Fibroblast of skin of left biceps (primary cell): ENCODE measurements at places on chromosomes 6 and 20.
A peak's percentile ranks its signal among the peaks of the same experiment; 100 is the strongest.

DNA sequence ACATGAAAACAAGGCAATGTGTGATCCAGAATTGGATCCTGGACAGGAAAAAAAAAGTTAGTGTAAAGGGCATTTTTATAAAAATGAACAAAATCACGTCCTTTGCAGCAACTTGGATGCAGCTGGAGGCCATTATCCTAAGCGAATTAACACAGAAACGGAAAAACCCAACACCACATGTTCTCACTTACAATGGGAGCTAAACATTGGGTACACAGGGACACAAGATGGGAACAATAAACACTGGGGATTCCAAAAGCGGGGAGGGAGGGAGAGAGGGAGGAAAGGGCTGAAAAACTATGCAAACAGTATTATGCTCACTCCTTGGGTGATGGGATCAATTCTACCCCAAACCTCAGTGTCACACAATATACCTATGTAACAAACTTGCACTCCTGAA, 91.4 kb upstream of the BTBD3 start:
- no peak for DNase-seq

DNA sequence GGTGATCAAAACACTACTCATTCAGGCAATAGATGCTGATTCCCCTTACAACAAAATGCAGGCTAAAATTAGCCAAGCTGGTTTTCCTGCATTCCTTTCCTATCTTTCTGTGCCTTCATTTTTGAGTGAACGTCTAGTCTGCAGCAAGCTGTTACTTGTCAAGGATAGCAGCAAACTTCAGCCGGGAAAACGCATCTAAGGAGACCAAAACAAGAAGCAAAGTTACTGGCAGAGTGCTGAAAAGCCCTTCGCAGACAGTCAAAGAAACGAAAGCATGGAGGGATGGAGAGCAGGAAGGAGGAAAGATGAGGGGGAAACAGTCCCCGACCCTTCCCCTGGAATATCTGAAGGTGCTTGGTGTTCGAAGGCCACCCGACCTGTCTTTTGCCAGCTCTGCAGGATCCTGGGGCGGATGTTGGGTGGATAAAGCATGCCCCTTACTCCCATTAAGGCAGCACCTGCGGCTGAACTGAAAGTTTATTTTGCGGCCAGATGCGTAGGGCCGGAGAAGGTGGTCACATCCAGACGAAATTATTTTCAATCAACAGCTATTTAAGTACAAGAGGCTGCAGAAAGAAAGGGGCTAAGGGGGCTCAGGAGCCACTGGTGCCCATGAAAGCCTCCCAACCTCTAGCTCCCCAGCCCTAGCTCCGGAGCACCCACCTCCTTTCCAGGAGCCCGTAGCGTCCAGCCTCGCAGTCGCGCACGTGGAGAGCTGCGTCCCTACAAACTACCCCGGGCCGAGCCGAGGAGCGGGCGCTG, 538 bp downstream of the FERMT1 start:
- no peak for DNase-seq

DNA sequence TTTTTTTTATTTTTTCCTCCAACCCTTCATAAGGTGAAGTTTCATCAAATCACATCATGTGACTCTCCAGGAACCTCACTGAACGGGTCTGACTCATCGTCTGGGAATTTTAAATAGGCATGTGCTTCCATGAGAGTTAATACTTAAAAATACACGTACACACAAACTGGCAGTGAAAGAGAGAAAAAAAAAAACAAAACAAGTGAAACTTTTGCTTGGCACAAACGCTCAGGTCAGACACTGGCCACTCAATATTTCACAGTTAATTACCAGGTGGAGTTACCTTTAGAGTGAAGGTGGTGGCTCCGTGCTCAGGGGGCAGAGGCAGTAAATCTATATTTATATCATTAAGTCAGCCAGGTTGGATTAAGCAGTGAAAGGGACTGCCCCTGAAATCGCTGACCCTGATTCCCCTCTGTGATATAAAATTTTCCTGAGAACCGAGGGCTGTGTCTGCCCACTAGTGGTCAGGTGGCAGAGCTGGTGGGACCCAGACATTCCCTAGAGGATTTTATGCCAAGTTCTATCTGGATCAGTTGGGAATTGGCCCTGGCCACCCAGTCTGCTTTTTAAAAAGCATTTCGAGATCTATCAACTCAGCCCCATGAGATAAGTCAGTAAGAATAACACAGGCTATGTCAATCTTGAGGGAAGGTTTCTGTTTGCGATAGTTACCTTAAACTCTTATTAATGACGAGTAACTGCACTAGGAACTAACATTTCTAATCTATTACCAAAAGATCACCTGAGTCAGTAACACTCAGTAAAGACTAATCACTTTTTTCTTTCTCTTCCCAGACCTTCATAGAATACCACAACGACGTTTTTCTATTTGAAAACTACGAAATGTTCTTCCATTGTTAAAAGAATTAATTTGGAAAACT, 259.1 kb downstream of the HDGFL1 start:
- peak; percentile 97 for DNase-seq

GRCh38 chr6:89037141-89037900, 43.2 kb upstream of the PNRC1 start:
- no peak for DNase-seq

GRCh38 chr20:49247792-49248191, 28.6 kb downstream of the DDX27 start:
- no peak for DNase-seq

GRCh38 chr20:19600042-19600441, 158.0 kb upstream of the RIN2 start:
- DNase-seq, result no peak

DNA sequence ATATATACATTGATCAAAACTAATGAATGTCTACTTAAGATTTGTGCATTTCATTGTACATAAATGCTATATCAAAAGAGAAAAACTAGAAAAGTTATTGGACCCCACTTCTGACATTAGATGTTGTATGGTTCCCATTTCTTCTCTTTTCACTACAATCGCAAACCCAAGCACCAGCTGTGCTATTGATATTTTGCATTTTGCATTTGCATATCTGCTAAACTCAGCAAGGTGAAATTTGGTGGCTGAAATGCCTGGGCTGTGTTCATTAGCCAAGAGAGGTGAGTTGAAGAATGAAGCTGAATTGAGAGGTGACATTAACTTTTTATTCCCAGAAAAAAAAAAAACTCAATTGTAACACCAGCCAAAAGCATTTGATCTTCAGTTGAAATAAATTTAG, 232.1 kb upstream of the TENT5A start:
- DNase-seq, result no peak

DNA sequence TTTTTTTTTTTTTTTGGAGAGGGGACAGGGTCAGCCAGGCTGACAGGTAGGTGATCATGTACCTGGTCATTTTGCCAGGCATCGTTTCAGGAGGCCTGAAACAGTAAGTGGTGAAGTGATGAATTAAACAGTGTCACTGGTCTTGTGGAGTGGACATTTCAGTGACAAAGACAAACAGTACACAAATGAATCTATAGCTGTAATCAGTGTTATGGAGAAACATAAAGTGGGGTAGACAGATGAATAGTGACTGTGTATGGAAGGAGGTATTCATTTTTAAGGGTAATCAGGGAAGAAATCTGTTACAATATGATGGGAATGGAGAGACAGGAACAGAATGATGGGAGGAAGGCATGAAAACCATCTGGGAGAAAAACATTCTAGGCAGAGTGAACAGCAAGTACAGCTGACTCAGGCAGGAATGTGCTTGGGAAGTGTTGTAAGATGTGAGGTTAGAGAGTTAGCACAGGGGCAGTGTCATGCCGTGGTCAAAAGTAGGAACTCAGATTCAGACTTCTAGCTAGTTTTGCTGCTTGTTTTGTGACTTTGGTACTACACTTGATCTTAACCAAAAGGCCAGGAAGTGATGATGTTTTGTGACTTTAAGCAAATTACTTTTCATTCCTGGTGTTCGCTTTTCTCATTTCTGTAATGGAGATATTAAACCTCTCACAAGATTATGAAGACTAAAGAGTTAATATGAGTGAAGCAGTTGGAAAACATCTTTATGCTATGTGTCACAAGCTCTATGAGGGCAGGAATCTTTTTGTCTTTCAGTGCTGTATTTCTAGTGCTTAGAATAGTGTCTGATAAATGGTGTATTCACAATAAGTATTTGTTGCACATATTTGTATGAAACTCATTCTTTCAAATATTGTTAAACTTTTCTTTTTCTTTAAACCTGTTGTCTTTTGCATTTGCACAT, 43.4 kb downstream of the QKI start:
- peak; percentile 70 for DNase-seq

GRCh38 chr20:46324960-46325703, 16.8 kb upstream of the CDH22 start:
- no peak for DNase-seq

GRCh38 chr6:28693751-28694443, 168.2 kb downstream of the GPX5 start:
- no peak for DNase-seq

DNA sequence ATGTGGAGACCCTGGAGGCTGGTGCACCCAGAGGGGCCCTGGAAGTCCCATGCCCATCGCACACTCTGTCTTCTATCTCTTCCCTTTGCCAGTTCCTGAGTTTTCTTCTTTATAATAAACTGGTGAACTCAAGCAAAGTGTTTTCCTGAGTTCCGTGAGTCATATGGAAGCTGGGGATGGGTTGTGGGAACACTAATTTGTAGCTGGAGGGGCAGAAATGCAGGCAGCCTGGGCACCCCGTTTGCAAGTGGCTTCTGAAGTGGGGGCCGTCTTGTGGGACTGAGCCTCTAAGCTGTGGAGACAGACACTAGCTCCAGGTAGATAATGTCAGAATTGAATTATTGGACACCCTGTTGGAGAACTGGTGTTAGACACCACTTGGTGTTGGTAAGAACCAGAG, 3.2 kb upstream of the PPP1R3G start:
- no peak for DNase-seq

GRCh38 chr6:39347906-39348585, 25.5 kb upstream of the KCNK16 start:
- DNase-seq, result peak; percentile 17
